Renal cortical epithelial cell (primary cell): ENCODE measurements at places on chromosomes 3 and 15. TPM values are rescaled to one million over a fixed set of nuclear protein-coding genes. Genes with fewer than 3 reads are reported as not detected.

DNA sequence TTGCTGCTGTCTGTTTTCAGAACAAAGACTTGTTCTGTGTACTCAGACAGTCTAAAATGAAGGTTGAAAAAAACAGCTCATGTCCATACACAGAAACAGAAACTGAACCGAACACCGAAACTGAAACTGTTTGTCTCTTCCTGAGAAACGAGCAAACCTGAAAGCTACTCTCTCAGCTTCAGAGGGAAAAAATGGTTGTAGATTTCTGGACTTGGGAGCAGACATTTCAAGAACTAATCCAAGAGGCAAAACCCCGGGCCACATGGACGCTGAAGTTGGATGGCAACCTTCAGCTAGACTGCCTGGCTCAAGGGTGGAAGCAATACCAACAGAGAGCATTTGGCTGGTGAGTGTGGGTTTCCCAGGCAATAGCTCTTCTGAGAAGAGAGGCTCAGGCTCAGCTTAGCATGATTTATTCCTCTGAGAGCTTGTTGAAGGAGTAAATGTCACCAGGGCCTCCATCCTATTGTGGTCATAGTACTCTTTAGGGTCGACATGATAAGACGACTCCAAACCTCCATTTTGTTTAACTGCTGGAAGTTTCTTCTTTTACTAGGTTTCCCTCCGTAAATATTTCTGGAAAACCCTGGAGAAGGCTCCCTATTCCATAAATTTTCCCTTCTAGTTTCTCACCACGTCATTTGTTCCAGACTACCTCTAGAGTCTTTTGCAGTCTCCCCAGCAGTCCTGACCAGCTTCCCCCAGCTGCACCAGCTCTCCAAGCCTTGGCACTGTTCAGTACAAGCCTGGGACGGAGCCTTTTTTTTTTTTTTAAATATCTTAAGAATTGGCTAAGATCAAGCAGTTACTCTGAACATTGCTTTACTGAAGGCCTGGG lies at the start of gene RTP4:
Gene RTP4, plus strand, starts transcription at position 135 of the 838 bp plus-strand sequence. Its CDS starts 57 bp downstream, at position 192.
- peak; percentile 83 for DNase-seq

Gene C2CD4A
- total RNA-seq, result under 0.01 and 11.7 TPM in 2 replicates

DNA sequence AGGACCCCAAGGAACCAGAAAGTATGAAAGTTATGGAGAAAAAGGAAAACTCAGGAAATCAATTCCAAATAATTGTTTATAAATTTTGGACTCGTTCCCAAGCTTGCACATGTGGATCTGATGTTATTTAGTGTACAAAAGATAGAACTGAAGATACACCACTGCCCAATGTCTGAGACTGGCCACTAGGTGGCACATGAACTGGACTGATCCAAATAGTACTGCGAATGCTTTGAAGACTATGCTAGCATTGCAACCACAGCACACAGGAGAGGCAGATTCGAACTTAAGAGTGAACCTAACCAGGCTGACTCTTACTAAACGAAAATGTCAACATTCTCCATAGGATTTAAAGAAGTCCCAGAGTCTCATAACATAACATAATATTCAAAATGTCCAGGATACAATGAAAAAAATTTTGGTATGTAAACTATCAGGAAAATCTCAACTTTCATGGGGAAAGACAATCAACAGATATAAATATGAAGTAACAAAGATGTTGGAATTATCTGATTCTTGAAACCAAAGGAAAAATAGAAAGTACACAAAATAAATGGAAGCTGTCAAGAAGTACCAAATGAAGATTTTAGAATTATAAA lies 596.7 kb downstream of the FGF12 start:
- peak; percentile 58 for DNase-seq

Gene SLC9C1
- total RNA-seq, result 0.25 and 1.7 TPM in 2 replicates

Gene STRIT1
- total RNA-seq, result not detected in 2 replicates

Gene SH2D7
- total RNA-seq, result not detected in 2 replicates

Gene CAMK2N2
- total RNA-seq, result 0.10 TPM in 1 of 2 replicates, not detected in the other

Gene ANO10
- total RNA-seq, result 51.6 and 78.2 TPM in 2 replicates

Gene KBTBD8
- 2.7 and 7.1 TPM in 2 replicates for total RNA-seq

DNA sequence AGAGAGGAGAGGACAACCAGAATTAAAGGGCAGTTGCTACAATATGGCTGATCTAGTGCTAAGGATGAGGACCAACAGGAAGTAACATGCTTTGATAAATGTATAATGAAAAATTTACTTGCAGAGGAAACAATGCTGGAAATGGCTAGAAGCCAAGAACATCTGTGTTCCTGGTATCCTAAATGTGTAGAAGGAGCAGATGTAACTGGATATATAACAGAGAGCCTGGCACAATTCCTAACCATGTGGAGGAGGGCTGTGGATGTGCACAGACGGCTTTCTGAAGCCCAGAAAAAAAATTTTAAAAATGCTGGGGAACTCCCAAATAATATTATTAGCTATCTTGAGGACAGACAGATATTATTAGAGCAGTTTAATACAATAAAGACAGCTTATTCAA lies 159.4 kb upstream of the GBE1 start:
- no peak for DNase-seq

Gene SLC12A1
- total RNA-seq, result 0.17 and 14.1 TPM in 2 replicates

GRCh38 chr15:101394056-101394630 lies 95.4 kb downstream of the PCSK6 start:
- DNase-seq, result no peak

DNA sequence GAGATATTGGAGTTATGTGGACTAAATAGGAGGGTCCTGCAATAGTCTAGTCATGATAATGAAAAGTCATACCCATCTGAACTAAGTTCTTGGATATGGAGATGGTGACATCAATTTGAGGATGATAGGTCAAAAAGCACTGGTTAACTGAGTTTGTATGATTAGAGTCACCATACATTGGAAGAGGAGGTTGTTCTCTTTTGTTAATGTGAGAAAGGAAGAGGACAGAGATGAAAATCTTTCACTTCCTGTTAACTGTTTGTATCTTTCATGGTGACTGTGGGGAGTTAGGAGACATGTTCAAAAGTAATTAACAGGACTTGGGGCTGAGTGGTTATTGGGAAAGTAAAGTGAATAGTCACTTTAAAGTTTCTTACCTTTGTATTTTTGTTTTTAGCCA lies 11.1 kb downstream of the TMEM62 start:
- no peak for DNase-seq

DNA sequence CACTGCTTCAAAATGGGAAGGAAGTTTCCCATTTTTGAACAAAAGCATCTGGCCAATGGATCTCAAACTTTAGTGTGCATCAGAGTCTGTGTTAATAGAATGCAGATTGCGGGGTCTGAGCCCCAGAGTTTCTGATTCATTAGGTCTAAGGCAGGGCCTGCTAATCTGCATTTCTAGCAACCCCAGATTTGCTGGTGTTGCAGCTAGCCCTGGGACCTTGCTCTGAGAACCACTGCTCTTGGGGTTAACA lies 30.7 kb upstream of the USP3 start:
- DNase-seq, result no peak

DNA sequence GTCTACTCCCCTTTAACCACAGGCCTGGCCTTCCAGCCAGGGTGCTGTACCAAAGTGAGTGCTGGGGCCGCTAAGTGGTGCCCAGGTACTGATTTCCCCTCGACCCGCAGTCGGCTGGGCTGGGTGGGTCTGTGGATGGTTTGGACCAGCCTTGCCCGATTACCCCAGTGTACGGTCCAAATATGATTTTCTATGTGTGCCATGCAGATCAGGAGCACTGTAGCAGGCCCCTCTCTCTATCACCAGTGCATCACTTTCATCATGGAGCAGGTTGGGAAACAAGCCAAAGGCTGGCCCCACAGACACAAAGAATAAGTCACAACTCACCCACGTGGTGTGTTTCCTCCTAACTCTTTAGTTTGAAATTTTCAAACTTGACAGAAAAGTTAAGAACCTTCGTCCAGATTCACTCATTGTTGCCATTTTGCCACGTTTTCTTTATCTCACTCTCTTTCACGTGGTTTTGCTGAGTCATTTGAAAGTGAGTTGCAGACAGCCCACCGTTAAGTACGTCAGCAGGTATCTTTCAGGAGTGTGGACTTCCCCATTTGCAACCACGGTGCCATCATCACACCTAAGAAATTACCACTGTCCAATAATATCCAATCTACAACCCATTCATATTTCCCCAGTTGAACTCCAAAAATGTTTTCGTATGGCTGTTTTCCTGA lies 37.0 kb downstream of the ZNF710 start:
- no peak for DNase-seq

GRCh38 chr15:25710184-25710583 lies 152.9 kb downstream of the ATP10A start:
- DNase-seq, result peak; percentile 3

Gene ZIC1
- not detected in 2 replicates for total RNA-seq

GRCh38 chr15:90402767-90403166 lies 14.7 kb downstream of the IQGAP1 start:
- DNase-seq, result no peak

Gene TMEM207
- not detected in 2 replicates for total RNA-seq
